HS-5 (cell line): ENCODE measurements at places on chromosomes 7 and 10.

DNA sequence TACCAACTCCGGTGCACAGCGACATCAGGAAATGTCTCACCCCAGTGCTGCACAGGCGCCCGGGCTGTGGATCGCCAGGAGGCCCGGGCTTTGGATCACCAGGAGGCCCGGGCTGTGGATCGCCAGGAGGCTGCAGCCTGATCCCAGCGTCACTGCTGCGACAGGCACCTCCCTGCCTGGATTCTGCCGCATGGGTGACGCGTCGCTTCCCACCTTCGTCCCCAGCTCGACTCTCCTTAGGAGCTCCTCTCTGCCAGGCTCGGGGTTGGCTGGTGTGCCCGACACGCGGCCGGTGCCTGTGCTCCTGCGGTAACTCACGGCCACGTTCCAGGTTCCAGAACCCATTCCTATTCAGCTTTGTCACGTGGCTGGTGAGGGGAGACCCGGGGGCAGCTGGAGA, 257.5 kb downstream of the DNAJB6 start:
- DNase-seq, result no peak

- no peak for DNase-seq
These were observed 509.9 kb upstream of the GALNT17 start for GRCh38 chr7:70621954-70622600.

GRCh38 chr7:48424731-48425130, 253.5 kb downstream of the ABCA13 start:
- DNase-seq, result peak; percentile 14

GRCh38 chr10:76466836-76467503, 1035.5 kb downstream of the LRMDA start:
- DNase-seq, result no peak

DNA sequence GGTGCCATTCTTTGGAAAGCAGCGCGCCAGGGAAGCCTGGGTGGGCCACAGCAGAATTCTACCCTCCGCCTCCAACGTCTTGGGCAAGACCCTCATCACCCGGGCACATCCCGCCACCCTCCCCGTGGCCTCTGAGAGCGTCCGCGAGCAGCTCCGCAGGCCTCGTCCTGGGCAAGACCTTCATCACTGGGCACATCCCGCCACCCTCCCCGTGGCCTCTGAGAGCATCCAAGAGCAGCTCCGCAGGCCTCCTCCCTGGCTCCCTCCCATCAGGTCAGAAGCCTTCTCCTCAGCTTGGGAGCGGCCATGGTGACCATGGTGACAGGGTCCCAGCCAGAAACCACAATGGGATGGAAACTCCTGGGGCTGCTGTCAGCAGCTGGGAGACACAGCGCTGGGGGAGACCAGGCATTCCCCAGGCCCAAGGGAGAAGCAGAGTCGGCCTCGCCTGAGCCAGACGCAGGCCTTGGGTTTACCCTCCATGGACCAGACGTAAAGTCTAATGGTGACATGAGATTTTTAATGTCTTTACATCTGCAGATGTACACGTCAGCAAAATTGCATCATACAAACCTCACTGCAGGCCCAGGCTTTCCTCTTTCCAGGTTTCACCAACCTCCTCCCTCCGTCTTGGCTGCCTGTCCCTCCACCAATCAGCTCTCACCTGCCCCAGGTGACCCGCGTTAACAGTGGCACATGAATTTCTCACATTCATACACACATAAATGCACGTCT, 55.1 kb upstream of the PPP2R2D start:
- no peak for DNase-seq

- DNase-seq, result no peak
These were observed 5.1 kb downstream of the ANKRD2 start for GRCh38 chr10:97577701-97578100.

- DNase-seq, result no peak
These were observed 4.8 kb downstream of the ECHDC3 start for GRCh38 chr10:11746883-11747539.

DNA sequence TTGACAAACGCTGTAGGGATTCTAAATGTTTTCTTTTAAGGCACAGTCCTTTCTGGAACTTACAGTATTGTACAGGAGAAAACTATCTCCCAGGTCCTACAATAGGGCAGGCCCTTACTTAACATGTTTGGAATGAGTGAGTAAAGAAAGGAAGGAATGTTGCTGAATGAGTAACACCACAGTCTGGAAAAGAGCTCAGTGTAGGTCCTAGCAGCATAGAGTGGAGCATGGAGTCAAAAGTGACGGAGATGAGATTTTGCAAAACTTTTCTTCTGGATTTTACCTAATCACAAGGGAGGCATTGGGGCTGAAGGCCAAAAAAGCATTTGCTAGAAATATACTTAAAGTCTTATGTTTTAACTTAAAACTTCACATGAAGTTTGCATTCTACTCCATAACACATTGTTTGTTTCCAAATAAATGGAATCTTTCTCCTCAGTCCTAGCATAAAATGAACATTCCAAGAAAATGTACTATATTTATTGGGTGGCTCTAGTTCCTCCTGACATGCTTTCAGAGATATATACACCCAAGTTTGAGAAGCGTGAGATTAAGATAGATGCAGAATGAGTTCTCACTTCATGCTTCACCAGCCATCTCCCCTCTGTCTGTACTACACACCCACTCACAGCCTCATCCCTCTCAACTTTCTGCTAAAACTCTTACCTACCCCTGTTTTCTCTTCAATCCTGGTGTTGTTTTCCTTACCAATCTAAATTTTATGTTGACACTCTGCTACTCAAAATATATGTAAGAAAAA, 20.2 kb upstream of the ADD3 start:
- no peak for DNase-seq

DNA sequence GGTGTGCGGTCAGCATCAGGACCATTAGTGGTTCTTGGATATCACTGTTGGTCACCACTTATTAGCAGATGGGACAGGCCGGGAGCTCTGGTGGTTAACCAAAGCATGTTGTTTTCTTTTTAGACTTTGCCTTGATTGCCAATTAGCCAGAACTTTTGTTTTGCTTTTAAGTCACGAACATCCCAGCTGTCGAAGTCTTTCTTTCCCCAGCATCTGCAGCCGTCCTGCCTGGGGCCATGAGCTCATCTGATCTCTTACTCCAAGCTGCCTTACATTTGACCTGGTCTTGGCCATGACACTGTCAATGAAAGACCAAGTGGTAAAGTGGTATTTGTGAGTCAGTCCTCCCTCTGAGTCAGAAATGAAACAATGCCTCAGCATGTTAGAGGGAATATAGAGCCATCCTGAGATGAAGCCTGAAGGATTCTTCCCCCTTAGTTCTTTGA, 53.9 kb upstream of the CREB5 start:
- peak; percentile 99 for DNase-seq
